CD4-positive, alpha-beta T cell (primary cell): ENCODE measurements at places on chromosomes 3 and 15.

- no peaks in the 10 kb centered on the region for H3K27me3 ChIP-seq
- H3K4me1 ChIP-seq, result no peaks in the 10 kb centered on the region
- no peaks in the 10 kb centered on the region for H3K36me3 ChIP-seq
- no peak for DNase-seq
Measured at GRCh38 chr3:185813691-185814215, 11.1 kb downstream of the IGF2BP2 start.

GRCh38 chr3:23055733-23056376 is 147.3 kb upstream of the UBE2E2 start:
- H3K27me3 ChIP-seq, result no peaks in the 10 kb centered on the region
- DNase-seq, result no peak
- no peak overlapping the region for H3K4me3 ChIP-seq
- H3K27ac ChIP-seq, result no peak overlapping the region

GRCh38 chr3:64917914-64918453 is 230.2 kb upstream of the ADAMTS9 start:
- no peaks in the 10 kb centered on the region for H3K4me1 ChIP-seq
- DNase-seq, result no peak
- no peaks in the 10 kb centered on the region for H3K36me3 ChIP-seq
- no peak overlapping the region for H3K27ac ChIP-seq

- H3K27ac ChIP-seq, result no peak overlapping the region
- H3K27me3 ChIP-seq, result no peaks in the 10 kb centered on the region
- no peaks in the 10 kb centered on the region for H3K36me3 ChIP-seq
- no peak for DNase-seq
- no peak overlapping the region for H3K4me3 ChIP-seq
Measured at GRCh38 chr15:89068325-89068784, 19.9 kb upstream of the ABHD2 start.

DNA sequence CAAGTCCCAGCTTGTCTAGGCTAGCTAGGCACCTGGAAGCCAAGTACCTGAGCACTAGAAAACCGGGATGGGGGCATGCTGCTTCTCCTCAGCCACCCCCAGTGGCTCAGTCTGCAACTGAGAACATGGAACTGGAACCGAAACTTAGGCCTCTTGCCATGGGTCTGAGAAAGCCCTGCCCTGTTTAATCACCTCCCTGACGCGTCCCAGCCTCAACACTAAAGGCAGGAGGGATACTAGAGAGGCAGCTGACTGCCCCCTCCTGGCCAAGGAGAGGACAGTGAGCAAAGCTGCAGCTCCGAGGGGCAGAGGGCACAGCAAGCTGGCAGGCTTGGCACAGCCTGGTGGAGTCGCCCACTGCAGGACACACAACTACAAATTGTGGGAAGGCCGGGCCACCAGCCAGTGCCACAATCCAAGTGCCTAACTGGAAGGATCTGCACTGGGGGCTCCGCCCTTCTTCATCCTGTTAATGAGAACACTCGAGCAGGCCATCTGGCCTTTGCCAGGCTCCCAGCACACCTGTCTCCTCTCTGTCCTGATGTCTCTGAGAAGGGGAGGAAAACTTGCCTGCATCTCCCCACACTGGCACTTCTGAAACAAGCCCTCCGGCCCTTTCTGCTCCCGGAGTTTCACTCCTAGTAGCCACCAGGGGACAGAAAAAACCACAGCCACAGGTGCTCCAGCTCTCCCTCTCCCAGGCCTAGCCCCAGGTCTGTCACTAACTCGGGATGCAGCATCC is 53.7 kb downstream of the BDH1 start:
- no peaks in the 10 kb centered on the region for H3K27me3 ChIP-seq
- no peak for DNase-seq
- H3K27ac ChIP-seq, result no peak overlapping the region
- H3K4me3 ChIP-seq, result no peak overlapping the region
- H3K4me1 ChIP-seq, result no peaks in the 10 kb centered on the region

DNA sequence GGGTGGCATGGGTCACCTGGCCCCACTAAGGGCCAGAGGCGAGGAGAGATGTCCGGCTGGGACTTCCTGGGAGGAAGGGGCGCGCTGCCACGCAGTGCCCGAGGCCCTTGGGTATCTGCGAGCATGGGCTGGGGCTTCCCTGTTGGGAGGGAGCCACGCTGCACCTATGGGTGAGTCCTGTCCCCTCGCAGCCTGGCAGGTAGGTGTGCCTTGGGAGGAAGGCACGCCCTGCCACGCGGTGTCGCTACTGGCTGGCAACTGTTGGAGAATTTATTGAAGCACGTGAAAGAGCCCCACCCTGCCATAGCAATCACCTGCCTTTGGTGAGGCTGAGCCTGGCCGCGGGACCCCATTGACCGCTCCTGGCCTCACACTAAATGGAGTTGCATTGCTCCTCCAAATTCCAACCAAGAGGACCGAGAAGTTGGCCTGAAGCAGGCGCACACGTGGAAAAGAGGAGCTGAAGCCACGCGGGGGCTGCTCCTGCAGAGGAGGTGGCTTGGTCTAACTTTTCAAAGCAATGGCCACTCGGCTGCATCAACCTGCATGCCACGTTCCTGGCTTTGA is 134.2 kb downstream of the TJP1 start:
- H3K4me3 ChIP-seq, result no peak overlapping the region
- no peak for DNase-seq
- H3K36me3 ChIP-seq, result no peaks in the 10 kb centered on the region
- H3K27ac ChIP-seq, result no peak overlapping the region
- no peaks in the 10 kb centered on the region for H3K27me3 ChIP-seq
- no peaks in the 10 kb centered on the region for H3K4me1 ChIP-seq

GRCh38 chr3:172746475-172746874 is 4.1 kb upstream of the ECT2 start:
- DNase-seq, result no peak
- no peak overlapping the region for H3K27ac ChIP-seq
- H3K4me1 ChIP-seq, result peaks cover 10% of the 10 kb centered on the region
- H3K4me3 ChIP-seq, result no peak overlapping the region
- H3K36me3 ChIP-seq, result no peaks in the 10 kb centered on the region
- H3K27me3 ChIP-seq, result no peaks in the 10 kb centered on the region

DNA sequence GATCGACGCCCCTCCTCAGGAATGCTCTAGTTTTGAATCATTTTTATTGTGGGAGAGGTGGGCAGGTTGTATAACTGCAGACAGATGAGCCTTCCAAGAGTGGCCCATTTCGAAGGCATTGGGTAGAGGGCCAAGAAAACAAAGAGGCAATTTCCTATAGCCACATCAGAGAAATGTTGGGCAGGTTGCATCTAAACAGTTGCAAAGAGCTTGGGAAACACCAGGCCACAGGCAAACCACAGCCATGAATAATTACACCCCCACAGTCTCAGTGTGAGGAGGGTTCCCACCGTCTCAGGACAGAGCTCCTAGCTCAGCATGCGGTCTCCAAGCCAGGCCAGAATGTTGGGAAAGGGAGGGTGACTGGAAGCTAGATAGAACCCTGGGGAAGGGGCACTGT is 257.3 kb downstream of the ABHD5 start:
- H3K36me3 ChIP-seq, result no peaks in the 10 kb centered on the region
- no peak overlapping the region for H3K4me3 ChIP-seq
- no peak for DNase-seq
- no peaks in the 10 kb centered on the region for H3K27me3 ChIP-seq

DNA sequence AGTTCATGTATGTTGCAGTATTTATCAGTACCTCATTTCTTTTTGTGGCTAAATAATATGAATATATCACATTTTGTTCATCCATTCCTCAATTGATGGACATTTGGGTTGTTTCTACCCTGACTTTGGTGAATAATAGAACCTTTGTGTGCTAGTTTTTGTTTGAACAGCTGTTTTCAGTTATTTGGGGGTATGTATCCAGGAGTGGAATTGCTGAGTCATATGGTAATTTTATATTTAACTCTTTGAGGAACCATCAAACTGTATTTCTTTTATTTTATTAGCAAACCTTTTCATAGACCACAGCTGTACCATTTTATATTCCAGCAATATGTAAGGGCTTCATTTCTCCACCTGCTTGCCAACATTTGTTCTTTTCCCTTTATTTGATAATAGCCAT is 38.4 kb upstream of the RBM5 start:
- no peaks in the 10 kb centered on the region for H3K27me3 ChIP-seq
- no peak overlapping the region for H3K4me3 ChIP-seq
- H3K4me1 ChIP-seq, result no peaks in the 10 kb centered on the region
- no peak for DNase-seq
- no peak overlapping the region for H3K27ac ChIP-seq

DNA sequence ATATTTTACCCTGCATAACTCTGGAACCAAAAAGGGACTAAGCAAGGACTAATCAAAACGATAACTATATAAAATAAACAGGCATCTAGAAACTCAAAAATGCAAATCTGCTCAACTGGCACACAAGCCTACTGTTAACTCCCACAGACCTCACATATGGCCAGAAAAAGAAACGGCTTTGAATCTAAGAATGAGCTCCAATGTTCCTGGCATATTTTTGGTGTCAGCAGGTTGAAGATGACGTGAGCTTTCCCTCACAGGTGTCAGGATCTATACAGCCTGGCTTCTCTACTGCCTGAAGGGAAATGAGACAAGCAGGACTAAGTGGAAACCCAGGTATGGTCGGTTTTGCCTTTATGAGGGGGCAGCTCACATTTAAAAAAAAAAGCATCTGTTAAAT is 120.1 kb upstream of the SPATA12 start:
- no peak overlapping the region for H3K4me3 ChIP-seq
- H3K27me3 ChIP-seq, result no peaks in the 10 kb centered on the region
- no peak for DNase-seq
- H3K4me1 ChIP-seq, result peaks cover 5% of the 10 kb centered on the region
- no peaks in the 10 kb centered on the region for H3K36me3 ChIP-seq
- no peak overlapping the region for H3K27ac ChIP-seq

GRCh38 chr15:51801391-51801835 is 28.0 kb upstream of the TMOD3 start:
- H3K36me3 ChIP-seq, result peaks cover 19% of the 10 kb centered on the region
- DNase-seq, result no peak
- H3K4me3 ChIP-seq, result no peak overlapping the region

DNA sequence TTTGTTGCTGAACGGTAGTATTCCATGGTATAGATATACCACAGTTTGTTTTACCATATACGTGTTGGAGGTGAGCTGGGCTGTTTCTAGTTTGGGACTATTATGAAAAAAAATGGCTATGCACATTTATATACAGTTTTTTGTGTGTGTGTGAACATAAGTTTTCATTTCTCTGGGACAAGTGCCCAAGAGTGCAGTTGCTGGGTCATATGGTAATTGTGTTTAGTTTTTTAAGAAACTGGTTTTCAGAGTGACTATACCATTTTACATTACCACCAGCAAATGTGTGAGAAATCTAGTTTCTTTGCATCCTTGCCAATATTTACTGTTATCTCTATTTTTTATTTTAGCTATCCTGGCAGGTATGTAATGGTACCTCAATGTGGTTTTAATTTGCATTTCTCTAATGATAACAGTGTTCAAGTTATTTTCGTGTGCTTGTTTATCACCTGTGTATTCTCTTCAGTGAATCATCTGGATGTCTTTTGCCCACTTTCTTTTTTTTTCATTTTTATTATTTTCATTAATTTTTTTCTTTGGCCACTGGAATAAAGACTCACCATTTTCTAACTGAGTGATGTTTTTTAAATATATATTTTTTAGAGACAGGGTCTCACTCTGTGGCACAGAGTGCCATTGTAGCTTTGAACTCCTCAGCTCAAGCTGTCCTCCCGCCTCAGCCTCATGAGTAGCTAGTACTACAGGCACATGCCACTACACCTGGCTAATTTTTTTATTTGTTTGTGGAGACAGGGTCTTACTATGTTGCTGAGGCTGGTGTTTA is 75.3 kb downstream of the ZNF609 start:
- no peak overlapping the region for H3K27ac ChIP-seq
- H3K36me3 ChIP-seq, result no peaks in the 10 kb centered on the region
- no peaks in the 10 kb centered on the region for H3K27me3 ChIP-seq
- H3K4me3 ChIP-seq, result no peak overlapping the region
- DNase-seq, result no peak

DNA sequence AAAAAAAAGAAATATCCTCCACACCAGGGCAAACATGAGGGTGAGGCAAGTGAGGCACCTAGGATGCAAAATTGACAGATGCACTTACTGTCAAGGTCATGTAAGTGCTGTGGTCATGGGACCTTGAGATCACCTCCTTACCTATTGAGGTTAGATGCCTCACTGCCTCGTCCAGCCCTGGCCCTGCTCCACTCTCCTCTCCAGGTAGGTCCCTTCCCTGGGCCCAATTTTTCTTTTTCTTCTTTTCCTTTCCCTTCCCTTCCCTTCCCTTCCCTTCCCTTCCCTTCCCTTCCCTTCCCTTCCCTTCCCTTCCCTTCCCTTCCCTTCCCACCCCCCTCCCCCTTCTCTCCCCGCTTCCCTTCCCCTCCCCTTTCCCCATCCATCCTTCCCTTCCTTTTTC is 71.1 kb upstream of the DLG1 start:
- no peaks in the 10 kb centered on the region for H3K4me1 ChIP-seq
- no peak for DNase-seq
- H3K27ac ChIP-seq, result no peak overlapping the region
- no peak overlapping the region for H3K4me3 ChIP-seq
- no peaks in the 10 kb centered on the region for H3K27me3 ChIP-seq

- H3K36me3 ChIP-seq, result no peaks in the 10 kb centered on the region
- H3K27ac ChIP-seq, result no peak overlapping the region
- H3K4me3 ChIP-seq, result no peak overlapping the region
- DNase-seq, result no peak
- H3K4me1 ChIP-seq, result no peaks in the 10 kb centered on the region
Measured at GRCh38 chr3:44106756-44107155, 134.9 kb upstream of the TOPAZ1 start.

DNA sequence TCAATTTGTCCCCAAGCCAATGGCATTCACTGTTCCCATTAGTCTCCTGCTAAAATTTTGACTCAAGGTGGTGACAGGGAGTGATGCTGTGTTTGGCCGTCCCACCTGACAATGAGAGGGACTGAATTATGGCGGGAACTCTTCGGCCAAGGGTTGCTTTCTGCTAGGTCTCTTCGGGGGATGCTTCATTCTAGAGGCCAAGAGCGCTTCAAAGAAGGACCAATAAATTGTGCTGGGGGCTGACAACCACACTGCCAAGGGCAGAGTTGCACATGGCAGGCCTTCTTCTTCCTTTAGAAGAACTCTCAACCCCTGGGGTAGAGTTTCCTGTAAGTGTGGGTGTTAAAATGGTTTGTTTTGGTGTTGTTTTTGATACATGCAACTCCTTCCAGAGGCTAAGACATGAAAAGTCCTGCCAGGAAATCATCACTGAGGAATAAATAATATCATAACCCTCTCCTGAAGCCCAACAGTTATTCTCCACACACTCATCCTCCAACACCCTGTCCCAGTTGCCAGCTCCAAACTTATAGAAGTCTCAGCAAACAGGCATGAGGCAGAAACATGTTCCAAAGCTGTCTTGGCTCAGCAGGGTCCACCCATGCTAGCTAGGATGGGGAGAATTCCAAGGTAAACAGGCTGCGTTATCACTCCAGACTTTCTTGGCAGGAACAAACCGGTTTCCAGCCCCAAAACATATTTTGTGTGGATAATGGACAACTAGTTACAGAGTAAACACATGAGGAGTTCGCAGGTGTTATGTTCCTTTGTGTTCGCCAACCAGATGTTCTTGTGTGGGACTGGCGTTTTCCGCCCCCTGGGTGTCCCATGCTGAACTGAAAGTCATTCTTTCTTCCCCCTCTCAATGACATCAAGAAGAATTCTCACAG is 396.7 kb upstream of the RGMA start:
- H3K27ac ChIP-seq, result no peak overlapping the region
- no peaks in the 10 kb centered on the region for H3K4me1 ChIP-seq
- no peaks in the 10 kb centered on the region for H3K27me3 ChIP-seq
- no peak for DNase-seq
- no peak overlapping the region for H3K4me3 ChIP-seq
- no peaks in the 10 kb centered on the region for H3K36me3 ChIP-seq

- DNase-seq, result no peak
- H3K4me3 ChIP-seq, result no peak overlapping the region
- H3K36me3 ChIP-seq, result peaks cover 77% of the 10 kb centered on the region
- H3K27ac ChIP-seq, result no peak overlapping the region
Measured at GRCh38 chr3:142394921-142395622, 52.8 kb downstream of the XRN1 start.
